G401 (cell line): ENCODE measurements at places on chromosomes 4 and X.
A peak's percentile ranks its signal among the peaks of the same experiment; 100 is the strongest.

DNA sequence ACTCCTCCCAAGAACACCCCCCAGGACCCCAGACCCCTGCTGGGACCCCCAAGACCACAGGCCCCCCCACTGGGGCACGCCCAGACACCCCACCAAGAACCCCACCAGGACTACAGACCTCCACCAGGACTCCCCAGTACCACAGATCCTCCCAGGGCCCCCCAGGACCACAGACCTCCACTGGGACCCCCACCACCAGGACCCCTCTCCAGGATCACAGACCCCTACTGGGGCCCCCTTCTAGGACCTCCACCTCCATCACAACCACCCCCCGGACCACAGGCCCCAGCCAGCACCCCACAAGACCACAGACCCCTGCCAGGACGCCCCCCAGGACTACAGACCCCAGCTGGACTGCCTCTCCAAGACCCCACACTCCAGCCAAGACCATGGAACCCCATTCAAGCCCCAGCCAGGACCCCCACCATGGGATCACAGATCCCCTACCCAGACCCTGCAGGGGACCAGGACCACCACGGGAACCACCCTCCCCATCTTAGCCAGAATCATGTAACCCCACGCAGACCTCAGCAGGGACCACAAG, 855 bp upstream of the DHRSX start:
- DNase-seq: no peak

DNA sequence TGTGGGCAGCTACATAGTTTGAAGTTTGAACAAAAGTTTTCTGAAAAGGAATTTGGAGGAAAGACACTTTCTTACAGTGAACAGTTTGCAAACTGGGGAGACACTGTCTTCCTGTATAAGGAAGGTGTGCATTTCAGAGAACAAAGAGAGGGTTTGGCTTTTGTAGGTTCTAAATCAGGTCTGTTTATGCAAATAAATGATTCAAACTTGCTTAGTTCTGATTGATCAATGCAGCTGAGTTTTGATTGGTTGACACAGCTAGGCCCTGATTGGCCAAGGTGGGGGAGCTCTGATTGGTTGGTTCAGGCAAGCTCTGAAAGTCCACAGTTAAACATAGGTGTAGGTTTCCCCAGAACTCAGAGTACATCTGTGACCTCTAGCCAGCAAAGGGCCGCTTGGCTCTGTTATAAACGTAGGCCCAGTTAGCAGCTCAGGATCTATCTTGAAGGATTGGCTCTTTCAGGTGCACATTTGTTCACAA, 63.0 kb upstream of the ENPP6 start:
- DNase-seq: no peak

- DNase-seq: no peak
These were observed 437.6 kb upstream of the AGA start for GRCh38 chr4:177879851-177880250.

DNA sequence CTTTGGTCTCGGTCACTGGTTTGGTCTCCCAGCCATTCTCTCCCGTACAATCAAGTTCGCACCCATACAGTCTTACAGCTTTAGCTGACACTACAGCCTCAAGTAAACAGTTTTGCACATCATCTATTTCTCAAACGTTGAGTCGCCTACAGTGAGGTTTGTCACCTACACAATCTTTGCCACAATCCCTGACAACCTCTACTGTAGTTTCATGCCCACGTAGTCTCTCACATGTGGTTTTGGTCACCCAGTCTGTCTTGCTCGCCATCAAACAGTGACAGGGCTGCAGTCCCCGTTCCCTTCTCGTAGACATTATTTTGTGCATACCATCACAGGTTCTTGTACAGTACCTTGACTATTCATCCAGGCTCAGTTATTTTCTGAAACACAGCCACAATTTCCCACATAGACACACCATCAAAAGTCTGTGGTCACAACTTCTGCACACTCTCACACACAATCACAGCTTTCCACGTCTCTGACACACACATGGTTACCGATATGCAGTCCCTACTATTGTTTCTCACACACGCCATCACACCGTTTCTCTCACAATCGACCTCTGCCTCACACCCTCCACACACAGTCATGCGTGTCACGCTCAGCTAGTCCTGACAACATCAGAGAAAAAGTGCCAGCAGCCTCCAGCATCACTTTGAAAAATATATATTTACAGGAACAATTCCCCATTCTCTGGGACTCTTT, 5.3 kb upstream of the CFP start:
- no peak for DNase-seq

GRCh38 chrX:45324941-45325340, 124.3 kb upstream of the DIPK2B start:
- no peak for DNase-seq

GRCh38 chr4:19262467-19262866, 989.2 kb upstream of the SLIT2 start:
- no peak for DNase-seq

- DNase-seq: no peak
These were observed 43.6 kb downstream of the UGT2A3 start for GRCh38 chr4:68907788-68908700.

GRCh38 chr4:31964685-31965084, 1244.5 kb downstream of the PCDH7 start:
- DNase-seq: no peak

GRCh38 chr4:132056496-132056895, 1092.6 kb upstream of the PCDH10 start:
- no peak for DNase-seq

GRCh38 chrX:25144043-25144940, 128.5 kb upstream of the ARX start:
- peak; percentile 68 for DNase-seq

DNA sequence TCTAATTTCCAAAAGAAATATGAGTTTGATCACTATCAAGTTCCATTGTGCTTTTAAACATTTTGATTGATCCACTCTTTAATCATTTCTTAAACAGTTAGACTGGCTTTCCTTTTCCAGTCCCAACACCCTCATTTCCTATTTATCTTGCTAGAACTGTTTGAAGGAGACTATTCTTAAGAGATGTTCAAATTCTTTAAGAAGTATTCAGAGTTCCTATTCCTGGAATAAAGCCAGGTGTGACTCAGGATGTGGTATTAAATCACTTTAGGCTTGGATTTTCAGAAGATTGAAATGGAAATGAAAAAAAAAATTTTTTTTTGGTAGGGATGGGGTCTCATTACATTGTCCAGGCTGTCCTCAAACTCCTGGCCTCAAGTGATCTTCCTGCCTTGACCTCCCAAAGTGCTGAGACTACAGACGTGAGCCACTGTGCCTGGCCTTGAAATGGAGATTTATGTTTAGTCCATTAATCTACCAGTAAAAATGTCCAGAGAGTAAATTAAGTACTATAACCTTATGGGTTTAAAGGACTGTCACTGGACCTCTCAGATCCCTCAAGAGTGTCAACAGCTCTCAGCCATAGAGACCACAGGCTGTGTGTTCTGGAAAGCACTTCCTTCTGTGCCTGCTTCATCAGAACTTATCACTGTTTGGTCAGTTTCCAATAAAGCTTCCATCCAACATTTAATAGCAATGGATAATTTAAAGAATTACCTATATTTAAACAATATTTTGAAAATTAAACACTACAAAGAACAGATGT, 90.7 kb downstream of the CDS1 start:
- no peak for DNase-seq

DNA sequence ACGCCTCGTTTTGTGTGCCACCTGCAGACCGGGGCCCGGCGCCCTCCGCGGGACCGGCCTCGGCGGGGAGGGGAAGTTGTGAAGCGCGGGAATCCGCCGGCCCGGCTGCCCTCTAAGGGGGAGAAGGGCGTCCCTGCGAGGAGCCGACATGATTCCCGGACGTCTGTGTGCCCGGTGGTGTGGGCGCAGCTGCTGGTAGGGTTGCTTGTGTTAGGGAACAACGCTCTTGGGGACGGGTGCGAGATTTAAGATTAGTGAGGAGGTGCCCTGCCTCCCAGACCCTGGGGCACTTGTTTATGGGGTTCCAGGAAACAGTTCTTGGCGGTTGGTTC, 627 bp downstream of the CDKN2AIP start:
- no peak for DNase-seq

- no peak for DNase-seq
These were observed 54.4 kb downstream of the HMX1 start for GRCh38 chr4:8817096-8817812.

- DNase-seq: no peak
These were observed 205.0 kb downstream of the PABPC4L start for GRCh38 chr4:133996431-133997121.

- no peak for DNase-seq
These were observed 29.6 kb upstream of the CHRNA9 start for GRCh38 chr4:40305328-40306170.

DNA sequence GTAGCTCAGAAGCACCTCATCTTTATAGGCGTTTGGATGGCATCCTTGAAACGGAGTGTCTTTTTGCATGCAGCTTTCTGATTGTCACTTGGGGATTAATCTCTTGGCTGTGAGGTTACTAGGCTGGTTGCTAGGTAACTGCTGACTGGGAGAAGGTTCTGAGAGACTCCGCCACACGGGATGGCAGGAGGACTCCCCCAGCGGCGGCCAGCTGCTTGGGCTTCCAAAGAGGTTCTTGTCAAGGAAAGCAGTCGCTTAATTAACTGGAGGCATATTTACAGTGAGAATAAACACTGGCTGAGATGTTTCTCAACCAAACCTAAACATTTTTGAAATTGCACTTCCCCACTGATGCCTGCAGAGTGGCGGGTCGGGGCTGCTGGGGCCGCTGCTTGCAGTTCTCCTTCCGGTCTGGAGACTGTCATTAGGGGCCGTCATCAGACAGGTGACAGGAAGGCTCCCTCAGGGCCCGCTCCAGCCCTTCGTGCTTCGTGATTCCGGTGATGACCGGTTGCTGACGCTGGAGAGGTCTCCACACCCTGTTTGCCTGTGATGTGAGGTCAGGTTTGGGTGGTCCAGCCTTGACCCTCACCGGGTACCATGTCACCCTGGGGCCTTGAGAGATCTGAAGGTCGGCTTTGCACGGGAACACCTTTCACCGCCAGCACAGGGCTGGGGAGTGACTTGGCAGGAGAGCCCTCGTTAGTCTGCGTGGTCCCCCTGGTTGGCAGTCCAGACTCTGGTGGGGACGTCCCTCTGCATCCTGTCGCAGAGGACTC, 9.1 kb downstream of the NSG1 start:
- DNase-seq: peak; percentile 52

GRCh38 chr4:184792950-184793555, 32.7 kb downstream of the ACSL1 start:
- no peak for DNase-seq

DNA sequence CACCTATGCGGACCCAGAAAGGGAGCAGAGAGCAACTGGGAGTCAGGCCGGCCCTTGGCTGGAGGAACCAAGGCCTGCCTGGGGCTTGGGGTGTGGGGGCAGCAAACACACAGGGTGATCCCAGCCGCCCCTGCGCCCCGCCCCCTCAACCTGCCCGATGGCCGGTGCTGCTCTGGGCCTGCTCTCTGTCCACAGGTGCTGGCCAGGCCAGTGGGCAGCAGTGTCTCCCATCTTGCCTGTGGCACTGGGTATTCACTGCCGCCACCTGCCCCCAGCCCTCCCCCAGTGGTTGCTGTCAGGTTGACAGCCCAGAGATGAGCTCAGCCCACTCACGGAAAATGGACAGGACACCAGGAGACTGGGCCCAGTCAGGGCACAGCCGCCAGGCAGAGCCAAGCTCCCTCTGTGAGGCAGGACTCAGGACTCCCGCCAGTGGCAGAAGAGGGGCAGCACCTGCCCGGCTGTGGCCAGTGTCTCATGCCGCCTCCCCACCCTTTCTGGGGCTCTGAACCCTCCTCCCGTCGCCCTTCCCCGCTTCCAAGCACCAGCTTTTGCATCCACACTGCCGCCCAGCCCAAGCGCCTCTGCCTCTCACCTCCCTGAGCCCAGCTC, 4.7 kb downstream of the NKX1-1 start:
- DNase-seq: no peak

DNA sequence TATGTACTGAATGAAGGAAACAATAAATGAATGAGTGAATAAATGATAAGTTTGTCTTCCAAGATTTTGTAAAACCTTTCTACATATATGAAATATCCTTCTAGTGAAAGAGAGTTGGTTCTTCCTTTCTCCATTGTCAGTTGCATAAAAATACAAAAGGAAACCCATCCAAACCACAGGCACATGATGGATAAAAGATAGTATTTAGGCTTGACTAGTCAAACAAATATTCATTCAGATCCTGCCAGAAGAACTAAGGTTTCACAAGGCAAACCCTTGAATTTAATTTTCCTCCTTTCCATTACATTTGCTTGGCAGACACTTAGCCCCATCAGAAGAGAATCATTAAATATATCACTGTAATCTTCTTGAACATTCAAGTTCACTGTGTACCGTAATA, 208.4 kb downstream of the COL25A1 start:
- no peak for DNase-seq

DNA sequence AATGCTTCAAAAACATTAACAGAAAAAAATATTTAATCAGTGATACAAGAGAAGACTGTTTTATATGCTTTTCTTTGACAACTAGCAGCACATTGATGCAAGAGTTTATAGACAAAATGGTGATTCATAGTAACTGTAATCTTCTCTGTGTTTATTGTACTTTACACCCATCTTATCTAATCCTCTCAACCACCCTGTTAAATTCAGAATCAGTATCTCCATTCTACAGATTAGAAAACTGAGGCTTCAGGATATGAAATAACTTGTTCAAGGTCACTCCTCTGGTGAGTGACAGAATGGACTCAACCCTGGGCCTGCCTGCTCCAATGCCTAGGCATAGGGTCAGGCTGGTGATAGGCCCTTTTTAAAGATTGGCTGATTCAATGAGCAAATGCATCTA, 26.1 kb upstream of the TMEM184C start:
- DNase-seq: no peak

DNA sequence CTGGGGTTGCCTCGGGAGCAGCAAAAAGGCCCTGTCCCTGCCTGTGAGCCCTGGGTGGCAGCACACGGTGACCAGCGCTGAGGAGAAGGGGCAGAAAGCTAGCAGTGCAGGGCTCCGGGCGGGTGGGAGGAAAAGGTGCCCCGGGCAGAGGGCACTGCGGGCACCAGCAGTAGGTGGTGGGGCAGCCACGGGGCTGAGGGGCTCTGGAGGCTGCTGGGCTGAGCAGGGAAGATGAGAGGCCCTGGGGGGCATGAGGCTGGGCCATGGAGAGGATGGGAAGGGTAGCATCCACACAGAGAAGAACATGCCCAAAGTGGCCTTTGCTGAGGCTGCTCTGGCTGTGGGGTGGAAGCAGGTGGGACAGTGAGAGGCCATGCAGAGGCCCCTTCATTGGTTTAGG, 67.5 kb upstream of the NKX1-1 start:
- no peak for DNase-seq
